Stimulated activated CD4-positive, alpha-beta T cell treated with anti-CD3 and anti-CD28 coated beads, Interleukin-4, amount 100 ng/mL, for 4 hours (primary cell): ENCODE measurements at places on chromosomes 4 and X.

GRCh38 chr4:28278676-28279075, 1418.0 kb downstream of the STIM2 start:
- DNase-seq = no peak

- no peak for DNase-seq
Measured at GRCh38 chr4:156811286-156811685, 160.3 kb downstream of the PDGFC start.

GRCh38 chrX:40272776-40273175, 175.0 kb upstream of the BCOR start:
- DNase-seq = no peak

DNA sequence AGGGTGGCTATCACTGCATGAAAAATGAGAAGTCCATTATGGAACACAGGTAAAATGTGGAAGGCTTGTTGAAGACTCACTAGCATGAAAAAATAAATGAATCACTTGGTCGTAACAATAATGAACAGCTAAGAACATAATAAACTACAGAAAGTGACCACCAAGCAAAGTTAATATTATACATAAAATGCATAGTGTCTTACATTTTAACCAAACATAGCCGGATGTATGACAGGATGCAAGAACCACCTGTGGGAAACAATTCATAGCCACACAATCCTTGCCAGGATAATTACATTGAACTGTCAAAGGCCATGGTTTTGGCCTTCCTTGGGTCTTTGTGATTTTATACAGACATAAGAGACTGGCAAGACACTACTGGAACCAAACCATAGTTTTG, 81.9 kb upstream of the ATXN3L start:
- no peak for DNase-seq

DNA sequence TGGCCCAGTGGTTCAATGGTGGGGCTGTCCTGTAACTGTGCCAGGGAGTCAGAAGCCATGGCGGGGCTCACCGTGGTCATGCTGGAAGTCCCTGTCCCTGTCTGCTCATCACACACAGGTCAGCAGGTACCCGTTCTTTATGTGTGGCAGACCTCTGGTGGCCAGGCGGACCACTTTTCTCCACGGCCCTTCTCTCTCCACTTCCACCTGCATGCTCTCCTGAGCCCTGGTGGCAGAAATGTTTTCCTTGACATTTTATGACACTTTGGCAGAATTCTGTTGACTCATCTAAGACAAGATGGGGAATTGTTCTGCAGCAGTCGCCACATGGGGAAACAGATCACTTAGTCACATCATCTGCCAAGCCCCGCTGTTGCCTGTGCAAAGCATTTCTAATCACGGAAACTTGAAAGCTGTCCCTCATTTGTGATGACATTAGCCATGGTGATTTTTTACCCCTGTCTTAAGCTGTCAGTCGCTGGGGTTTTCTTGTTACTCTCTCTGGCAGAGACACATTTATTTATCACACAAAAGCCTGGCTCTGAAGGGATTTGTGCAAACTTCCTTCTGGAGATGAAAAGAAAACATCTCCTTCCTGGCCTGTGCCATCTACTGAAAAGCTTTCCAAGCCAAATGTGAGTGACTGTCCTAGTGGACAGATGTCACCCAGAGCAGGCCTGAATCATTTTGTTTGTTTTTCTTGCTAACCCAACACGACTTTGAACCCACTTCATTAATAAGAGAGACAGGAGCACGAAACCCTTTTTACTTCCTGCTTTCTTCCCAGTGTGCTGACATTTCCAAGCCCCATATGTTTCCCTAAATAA, 38.8 kb upstream of the STIM2 start:
- DNase-seq = no peak

DNA sequence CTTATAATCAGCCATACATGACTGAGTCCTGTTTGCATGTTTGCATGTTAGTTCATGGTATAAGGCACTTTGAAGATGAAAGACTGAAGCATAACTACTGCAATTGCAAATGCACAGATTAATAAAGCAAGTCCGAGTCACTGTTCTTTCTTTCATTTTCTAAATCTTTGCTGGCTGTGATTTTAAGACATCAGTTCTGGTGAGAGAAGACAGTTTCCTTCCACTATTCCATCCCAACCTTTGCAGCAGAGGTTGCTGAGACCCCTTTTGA, 28.3 kb downstream of the RASL11B start:
- no peak for DNase-seq

GRCh38 chr4:101018836-101019235, 328.5 kb downstream of the PPP3CA start:
- DNase-seq = no peak

DNA sequence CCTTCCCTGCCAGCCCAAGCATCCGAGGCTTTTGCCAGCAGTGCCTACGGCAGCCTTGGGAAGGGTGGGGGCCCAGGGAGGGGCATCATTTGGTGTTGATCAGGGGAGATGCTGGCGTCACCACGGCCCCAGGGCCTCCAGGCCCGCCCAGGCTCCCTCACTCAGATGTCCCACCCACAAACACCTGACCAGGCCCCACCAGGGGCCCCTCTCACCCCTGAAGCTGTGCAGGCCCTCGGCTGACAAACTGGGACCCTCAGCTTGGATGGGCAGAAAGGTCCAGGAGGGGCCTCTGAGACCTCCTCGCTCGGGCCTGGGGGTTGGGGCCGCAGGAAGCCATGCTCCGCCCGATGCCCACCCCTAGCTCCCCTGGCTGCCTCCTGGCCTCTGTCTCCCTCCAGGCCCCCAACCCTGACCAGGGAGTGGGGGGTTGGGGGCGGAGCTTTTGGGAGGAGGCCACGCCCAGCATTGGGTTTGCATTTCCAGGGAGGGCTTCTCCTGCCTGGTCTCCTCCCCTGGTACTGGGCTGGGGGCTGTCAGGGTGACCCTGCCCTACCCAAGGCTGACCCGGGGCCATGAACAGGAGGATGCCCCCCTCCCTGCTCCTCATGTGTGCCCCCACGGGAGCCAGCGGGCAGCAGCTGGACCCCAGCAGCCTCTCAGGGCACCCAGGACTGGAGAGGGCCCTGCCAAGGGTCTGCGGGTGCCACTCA, 33.4 kb upstream of the SPON2 start:
- peak; percentile 0 for DNase-seq

DNA sequence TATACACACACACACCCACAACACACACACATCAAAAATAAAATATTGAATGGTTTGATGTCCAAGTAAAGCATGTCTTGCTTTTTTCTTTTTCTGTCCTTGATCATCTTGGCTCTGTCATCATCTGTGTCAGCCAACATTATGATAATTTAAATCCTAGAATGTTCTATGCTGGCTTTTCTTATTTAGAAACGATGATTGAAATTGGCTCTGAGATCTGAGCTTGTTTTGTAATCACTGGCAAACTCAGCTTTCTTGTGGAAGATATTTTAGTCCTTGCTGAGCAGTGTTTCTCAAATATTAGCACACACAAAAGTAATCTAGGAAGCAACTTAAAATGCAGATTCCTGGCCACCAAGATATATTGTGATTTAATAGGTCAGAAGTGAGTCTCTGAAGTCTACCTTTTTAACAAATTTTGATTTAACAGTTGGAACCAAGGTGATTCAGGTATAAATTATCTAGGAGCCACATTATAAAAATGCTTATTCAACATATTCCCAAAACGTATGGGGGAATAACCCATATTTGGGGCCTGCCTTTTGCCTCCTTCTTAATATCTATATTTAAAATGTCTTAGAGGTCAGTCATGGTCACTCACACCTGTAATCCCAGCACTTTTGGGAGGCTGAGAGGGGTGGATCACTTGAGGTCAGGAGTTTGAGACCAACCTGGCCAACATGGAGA, 24.0 kb upstream of the DSPP start:
- DNase-seq = no peak

DNA sequence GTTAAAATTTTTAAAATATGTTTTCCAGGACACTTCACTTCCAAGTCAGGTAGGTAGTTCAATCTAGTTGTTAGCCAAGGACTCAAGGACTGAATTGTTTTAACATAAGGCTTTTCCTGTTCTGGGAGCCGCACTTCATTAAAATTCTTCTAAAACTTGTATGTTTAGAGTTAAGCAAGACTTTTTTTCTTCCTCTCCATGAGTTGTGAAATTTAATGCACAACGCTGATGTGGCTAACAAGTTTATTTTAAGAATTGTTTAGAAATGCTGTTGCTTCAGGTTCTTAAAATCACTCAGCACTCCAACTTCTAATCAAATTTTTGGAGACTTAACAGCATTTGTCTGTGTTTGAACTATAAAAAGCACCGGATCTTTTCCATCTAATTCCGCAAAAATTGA, 49.7 kb downstream of the XIAP start:
- no peak for DNase-seq

DNA sequence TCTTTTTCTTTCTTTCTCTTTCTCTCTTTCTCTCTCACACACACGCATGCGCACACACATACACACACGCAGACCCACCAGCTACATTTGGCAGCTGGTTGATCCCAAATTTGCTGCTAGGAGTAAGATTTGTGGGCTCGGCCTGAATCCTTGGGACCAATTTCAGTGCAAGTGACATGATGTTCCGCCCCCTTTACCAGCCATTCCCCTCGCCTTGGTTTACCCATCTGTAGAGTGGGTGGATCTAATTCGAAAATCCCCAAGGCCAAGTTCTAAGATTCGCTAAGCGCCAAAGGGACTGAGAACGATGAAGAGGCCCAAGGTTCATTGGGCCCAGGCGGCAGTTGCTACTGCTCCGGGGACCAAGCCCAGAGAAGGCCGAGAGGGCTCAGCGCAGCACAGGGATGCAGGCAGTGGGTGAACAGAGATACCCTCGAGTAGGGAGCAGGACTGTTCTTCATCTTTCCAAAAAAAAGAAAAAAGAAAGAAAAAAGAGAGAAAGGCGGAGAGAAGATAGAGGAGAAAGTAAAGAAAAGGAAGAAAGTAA, 5.8 kb downstream of the NKX3-2 start:
- no peak for DNase-seq

DNA sequence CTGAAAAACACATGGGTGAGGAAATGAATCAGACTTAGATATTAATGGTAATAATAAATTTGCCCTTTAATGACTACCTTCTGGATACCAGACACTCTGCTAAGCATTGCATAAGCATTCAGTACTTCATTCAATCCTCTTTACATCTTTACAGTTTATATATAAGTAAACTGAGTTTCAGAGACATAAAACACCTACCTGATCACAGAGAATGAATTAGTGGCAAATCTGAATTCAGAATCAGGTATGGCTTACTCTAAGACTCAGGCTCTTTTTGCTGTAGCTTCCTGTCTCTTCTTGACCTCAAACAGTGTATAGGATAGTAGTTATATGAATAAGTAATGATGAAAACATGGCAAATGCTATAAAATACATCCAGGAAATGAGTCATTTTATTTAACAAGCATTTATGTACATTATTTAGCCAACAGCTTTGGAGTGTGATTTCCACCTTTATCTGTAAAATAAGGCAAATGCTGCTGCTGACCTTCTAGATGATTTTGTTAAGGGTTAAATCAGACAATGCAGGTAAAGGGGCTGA, 83.9 kb downstream of the VEGFC start:
- DNase-seq = no peak

- DNase-seq = no peak
Measured at GRCh38 chrX:43121637-43122036, 343.7 kb upstream of the PPP1R2C start.

DNA sequence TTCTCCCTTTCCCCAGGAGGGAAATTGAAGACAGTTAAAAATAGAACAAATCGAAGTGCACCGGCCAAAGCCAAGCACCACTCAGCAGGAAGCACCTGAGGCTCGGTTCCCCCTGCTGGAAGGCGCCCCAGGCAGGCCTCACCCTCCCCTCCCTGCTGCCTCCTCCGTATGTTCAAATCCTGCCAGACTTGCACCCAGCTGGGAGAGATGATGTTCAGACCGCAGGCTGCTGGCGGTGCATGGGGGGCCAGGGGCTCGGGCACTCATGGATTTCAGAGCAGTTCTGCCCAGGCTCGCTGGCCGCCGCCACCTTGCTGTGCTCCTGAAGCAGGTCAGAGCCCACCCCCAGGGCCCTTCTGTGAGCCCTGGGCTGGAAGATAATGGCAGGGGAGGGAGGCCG, 91.4 kb downstream of the DCTD start:
- DNase-seq = no peak

GRCh38 chr4:123255971-123256370, 140.6 kb upstream of the SPRY1 start:
- DNase-seq = no peak

DNA sequence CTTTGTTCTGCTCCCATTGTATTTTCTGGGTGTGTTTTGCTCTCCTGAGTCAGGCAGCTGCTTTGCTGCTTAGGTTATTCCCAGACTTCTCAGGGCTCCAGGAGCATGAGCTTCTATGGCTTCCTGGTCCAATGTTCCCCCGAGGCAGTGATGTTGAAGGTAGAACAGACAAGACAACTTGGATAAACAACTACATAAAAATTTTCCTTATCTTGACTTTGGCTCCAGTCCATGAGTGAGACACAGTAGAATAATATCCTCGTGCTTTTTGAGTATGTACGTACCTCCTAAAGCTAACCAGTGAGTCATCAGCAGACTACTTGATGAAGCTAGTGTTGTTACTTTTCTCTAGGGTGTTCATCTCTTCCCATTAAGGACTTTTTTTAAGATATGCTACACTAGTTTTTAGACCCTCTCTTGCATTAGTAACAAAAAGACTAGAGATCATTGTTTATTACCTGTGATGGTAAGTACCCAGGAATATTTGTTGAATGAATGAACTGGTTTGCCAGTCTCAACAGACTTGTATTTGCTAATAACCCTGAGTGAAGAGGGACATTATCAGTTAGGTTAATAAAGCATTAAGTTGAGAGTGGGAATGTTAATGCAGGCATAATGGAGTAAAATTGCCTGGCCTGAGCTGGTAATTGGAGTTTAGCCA, 131.9 kb downstream of the FHIP1A start:
- no peak for DNase-seq

DNA sequence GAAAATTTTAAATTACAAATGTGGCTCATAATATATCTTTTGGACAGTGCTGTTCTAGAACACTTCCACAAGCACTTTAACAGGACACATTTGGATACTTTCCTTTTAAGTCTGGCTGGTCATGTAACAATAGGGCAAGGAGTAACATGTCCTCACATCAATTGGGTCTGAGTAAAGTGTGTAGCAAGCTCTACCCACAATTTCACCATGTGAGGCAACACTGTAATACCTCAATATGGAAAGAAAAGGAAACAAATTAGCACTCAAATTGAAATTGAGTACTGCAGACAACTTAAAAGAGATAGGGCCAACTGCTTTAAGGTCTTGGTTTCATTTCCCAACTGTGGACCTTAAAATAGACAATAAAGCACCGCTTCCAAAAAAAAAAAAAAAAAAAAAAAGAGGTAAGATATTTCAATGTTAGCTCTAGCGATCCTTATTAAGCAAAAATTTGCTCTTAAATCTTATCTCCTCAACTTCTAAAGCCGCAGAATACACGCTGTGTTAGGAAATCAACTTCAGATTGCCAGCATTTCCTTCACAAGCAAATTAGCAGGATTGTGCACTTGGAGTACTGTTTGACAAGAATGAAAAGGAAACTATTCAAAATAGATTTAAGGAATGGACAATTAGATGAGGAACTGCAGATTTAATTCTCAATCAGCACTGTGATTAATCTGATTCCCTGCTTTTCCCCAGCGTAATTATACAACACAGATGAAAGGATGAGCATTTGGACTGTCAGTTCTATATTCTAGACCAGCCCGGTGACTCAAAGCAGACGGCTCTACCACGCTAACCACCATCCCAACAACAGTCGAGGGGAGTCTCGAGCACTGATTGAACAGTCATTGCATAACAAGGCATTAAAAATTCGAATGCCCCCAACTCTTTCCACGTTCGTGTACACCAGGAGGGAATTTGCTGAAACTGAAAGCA, 1.6 kb downstream of the CASK start:
- DNase-seq = peak; percentile 6
